Stimulated activated CD4-positive, alpha-beta T cell treated with anti-CD3 and anti-CD28 coated beads, Interleukin-15, amount 100 ng/mL, for 24 hours (primary cell): ENCODE measurements at places on chromosomes 12 and 14.
A peak's percentile ranks its signal among the peaks of the same experiment; 100 is the strongest.

- no peak for DNase-seq
These were observed 3.3 kb downstream of the ETNK1 start for GRCh38 chr12:22628228-22628627.

- no peak for DNase-seq
These were observed 99.8 kb downstream of the BTG1 start for GRCh38 chr12:92045852-92046251.

GRCh38 chr12:44847403-44847802 lies 28.7 kb downstream of the NELL2 start:
- DNase-seq, result no peak

DNA sequence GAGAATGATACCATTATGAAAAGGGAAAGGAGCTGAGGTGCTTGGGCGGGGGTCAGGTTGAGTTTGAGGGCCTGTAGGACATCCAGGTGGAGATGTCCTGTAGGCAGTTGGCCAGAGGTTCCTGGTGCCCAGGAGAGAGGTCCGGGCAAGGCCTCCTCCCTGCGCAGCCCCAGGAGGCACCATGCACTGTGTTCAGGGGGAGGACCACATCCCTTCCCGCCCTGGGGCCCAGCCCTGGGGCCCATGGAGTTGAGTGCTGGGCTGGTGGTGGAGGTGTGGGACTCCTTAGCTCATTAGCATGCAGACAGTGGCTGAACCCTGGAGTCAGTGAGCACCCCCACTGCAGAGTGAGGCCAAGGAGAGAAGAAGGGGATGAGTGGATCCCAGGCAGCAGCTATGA lies 5.7 kb upstream of the FAIM2 start:
- no peak for DNase-seq

- DNase-seq, result no peak
These were observed 14.8 kb downstream of the TSPAN8 start for GRCh38 chr12:71142956-71143355.

- DNase-seq, result no peak
These were observed 312.4 kb downstream of the RPAP3 start for GRCh38 chr12:47393403-47393790.

DNA sequence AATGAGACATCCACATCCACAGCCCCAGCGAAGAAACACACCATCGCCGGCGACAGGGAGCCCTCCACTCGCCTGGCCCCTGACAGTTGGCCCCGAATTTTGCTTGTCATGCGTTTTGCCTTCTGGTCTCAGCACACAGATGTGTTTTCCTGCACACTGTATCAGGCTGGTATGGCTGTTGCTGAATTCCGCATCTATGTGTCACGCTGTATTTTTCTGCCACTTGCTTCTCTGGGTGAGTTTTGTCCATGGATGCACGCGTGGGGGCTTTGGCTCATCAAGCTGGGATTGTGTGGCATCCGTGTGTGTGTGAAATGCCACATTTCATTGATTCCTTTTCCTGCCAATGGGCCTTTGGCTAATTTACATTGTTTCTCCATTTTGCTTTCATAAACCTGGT lies 26.5 kb downstream of the ARL6IP4 start:
- DNase-seq, result no peak

- DNase-seq, result no peak
These were observed 101.8 kb upstream of the NAP1L1 start for GRCh38 chr12:76186131-76186906.

- DNase-seq, result no peak
These were observed 50.5 kb upstream of the RAP1B start for GRCh38 chr12:68559984-68560850.

GRCh38 chr12:69515394-69515930 lies 45.3 kb downstream of the FRS2 start:
- no peak for DNase-seq

DNA sequence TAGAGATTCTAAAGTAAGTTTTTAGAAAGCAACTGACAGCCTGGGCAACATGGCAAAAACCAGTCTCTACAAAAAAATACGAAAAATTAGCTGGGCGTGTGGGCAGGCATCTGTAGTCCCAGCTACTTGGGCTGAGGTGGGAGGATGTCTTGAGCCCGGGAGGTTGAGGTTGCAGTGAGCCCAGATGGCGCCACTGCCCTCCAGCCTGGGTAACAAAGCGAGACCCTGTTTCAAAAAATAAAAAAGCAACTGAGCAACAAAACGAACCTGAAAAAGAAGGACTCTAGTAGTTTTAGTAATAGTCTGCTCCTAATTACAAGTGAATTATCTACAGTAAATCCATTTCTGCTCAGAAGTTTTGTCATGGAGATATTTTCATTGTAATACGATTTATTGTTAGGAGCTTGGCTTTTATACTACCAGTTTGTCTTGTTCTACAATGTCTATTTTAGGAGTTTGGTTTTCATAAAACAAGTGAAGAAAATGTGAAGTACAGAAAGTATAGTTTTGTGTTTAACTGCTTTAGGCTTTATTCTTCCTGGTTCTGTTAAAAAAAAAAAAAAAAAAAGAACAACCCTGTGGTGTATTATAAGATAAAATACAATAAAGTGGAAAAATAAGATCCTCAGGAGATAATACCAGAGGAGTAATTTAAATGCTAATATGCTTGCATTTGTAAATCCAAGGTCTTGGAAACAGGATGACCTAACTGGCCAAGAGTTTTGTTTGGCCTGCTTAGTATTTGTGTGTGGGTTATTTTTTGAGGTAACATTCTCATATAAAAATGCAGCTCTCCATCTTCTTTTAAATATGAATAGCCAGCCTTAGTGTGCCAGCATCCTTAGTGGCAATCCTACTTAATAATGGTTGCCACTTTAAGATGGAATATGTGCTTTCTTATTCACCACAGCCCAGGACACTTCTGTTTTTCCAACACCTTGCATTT lies 2.8 kb downstream of the TMX1 start:
- DNase-seq, result no peak

GRCh38 chr12:27549801-27550652 lies 26.0 kb downstream of the PPFIBP1 start:
- DNase-seq, result no peak

DNA sequence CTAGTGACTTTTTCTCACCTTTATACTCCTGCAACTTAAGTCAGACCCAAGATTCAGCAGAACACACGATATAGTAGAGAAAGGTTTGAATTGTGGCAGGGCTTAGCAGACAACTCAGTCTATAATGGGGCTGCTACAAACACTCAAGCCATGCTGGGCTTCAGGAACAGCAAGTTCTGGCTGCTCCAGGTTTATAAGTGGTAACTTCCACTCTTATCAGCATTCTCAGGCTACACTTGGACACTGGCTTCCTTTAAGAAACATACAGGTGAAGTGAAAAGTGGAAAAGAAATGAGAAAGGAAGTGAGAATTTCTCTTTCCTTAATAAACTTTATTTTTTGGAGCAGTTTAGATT lies 21.7 kb downstream of the PLEKHD1 start:
- DNase-seq, result no peak

- no peak for DNase-seq
These were observed 107.5 kb downstream of the PHLDA1 start for GRCh38 chr12:75923964-75924666.

DNA sequence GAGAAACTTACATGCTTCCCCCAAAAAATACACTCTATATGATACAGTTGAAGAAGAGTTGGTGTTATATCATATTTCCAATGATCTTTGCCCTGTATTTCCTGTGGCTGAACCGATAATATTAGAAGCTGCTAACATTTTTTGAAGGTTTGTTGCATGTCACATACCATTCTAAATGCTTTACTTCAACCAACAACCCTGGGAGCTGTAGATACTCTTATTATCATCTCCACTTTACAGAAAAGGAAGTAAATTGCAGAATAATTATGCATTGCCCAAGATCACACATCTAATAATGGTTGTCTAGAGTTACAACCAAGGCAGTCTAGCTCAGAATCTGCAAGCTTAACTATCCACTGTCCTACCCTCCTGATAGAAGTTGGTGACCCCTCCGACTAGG lies 182.8 kb downstream of the NUAK1 start:
- DNase-seq, result no peak

DNA sequence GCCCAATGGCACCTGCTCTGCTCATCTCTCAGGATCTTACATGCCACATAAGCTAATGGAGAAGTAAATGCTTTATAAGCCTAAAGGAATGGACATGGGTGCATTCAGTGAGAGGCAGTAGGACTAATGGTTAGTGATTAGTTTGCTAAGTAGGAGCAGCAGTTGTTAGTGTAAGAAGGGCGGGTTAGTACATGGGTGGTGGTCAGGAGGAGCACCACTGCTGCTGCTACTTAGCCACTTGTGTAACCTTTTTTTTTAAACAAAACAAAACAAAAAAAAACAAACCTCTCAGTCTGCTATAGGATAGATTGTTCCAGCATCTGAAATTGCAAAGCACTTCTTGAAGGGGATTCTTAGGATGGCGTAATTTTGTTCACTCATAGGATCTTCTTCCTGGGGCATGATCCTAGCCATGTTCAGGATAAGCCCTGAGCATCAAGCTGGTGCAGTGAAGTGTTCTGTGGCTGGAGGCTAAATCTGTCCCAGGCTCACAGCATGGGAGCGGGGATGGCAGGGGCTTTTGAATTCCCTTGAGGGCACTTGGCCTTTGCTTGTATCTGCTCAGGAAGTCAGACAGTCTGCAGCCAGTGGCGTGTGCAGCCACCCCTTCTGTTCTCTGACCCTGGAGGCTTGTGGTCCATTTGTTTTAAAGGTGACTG lies 63.6 kb downstream of the CHST11 start:
- DNase-seq, result no peak

DNA sequence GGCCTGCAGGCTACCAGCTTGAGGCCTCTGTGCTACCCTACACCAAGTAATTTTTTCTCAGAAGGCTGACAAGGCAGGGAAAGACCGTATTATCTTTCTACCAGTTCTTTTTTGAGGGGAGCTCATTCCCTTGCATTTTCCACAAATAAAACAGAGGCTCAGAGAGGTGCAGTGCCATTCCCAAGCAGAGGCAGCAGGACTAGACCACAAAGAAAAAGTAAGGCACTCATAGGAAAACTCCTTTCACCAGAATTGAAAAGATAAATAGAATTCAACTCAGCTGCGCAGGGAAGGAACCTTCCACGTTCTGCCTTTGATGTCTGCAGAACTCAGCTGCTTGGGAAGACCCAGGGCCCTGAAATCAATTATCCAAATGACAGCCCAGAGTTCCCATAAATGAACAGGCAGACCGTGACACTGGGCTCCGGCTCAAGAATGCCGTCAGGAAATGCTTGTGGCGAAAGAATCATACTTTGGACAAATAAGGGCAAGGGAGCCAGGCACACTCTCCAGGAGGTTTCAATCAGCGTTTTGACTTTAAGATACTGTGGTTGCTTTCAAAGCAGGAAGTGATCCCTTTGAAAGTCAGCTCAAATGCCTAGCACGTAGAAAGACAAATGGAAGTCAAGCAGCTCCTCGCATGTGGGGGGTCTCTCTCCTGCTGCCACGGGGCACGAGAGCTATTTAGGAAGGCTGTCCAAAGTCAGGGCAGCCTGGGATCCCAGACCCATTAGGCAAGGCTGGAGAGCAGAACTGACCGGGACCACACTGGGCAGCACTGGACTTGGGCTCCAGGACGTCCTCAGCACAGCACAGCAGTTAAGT lies 14.0 kb downstream of the KCTD10 start:
- DNase-seq, result no peak

DNA sequence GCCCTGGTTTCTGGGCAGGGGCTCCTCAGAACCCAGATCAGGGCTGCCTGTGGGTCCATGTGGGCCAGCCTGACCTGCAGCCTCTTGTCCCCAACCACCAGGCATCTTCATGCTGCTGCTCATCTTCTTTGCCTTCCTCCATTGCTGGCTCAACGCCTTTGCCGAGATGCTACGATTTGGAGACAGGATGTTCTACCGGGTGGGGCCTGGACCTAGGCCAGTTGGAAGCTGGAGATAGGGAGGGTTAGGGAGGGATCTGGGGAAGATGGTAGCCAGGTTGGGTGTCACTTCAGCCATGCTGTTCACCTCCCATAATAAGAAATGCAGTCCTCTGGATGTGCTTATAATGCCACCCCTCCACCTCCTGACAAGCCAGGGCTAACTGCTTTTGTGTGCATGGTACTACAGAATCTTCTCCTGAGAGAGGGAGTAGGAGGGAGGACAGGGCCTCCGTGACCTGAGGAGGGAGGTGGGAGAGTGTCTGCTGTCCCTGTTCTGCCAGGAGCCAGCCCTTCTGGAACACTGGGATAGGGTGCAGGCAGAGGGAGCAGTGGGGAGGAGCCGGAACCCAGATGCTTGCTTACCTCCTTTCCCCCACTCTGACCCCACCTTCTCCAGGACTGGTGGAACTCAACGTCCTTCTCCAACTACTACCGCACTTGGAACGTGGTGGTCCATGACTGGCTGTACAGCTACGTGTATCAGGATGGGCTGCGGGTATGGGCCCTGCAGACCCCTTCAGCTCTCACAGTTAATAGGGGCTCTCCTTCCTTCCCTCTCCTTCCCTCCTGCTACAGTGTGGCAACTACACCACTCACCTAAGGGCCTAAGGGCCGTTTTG lies 17.6 kb downstream of the SOAT2 start:
- DNase-seq, result no peak

GRCh38 chr12:41333974-41334373 lies 145.9 kb downstream of the PDZRN4 start:
- DNase-seq, result no peak

DNA sequence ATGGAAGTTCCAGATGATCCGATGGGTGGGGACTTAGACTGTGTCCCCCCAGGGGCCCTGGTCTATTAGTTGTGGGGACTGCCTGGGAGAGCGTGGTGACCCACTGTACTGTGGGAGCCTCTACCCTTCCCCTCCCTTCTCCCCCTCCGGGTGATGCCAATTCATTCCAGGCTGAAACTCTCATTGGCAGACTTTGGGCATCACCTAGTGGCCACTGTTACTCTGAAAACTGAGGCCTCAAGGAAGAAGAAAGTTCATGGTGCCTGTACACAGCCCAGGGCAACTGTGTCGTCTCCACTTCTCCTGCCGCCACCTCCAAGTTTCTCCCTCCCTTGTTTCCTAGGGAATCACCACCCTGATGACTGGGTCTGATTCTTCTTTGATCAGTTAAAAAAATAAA lies 173.6 kb upstream of the ALG10B start:
- DNase-seq, result no peak

- no peak for DNase-seq
These were observed 26.5 kb downstream of the MANSC1 start for GRCh38 chr12:12323591-12323990.

GRCh38 chr12:117919479-117919878 lies 49.3 kb downstream of the KSR2 start:
- no peak for DNase-seq

GRCh38 chr14:74620497-74620921 lies 8.5 kb upstream of the LTBP2 start:
- DNase-seq, result peak; percentile 31

DNA sequence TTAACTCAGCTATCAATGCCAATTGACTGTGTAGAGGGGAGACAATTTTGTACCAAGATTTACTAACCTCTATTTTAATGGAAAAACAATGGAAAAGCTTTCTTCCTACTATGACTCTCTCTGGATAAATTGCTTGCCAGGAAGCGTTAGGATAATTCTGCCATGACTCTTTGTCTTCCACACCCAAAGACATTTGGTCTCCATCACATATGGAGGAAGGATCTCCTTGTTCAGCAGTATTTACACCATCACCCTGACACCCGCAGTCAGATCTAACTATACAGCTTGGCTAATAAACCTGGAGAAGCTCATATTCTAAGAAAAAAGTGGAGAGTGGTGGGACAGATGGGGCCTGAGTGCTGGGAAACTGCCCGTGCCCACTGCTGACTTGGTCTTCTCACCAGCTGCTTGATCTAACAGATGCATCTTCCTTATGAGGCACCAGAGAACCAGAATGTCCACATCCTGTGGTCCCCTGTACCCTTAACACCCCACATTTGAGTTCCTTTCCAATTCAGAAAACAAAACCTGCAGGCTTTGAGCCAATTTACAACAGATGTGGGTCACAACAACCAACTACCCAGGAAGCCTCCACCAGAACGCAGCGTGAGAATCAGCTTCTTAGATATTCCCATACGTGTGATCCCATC lies 154.0 kb downstream of the DAD1 start:
- no peak for DNase-seq
